Stimulated activated CD8-positive, alpha-beta memory T cell treated with anti-CD3 and anti-CD28 coated beads, Interleukin-15, amount 100 ng/mL, for 4 hours (primary cell): ENCODE measurements at places on chromosomes 2 and 18.

DNA sequence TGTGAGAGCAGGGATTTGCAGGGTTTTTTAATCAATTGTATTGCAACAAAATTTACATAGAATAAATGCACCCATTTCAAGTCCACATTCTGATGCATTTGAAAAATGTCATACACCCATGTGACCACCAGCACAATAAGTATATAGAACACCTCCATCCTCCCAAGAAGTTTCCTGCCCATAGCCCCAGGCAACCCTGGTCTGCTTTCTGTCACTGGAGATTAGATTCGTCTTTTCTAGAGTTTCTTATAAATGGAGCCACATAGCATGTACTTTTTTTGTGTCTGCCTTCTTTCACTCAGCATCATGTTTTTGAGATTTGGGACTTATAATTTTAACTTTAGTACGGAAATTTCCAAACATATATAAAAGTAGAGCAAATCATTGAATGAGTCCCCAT is 127.2 kb upstream of the EPAS1 start:
- no peak for DNase-seq

- no peak for DNase-seq
Measured at GRCh38 chr2:220664272-220665107, 907.6 kb downstream of the EPHA4 start.

GRCh38 chr2:224145751-224146355 is 106.8 kb upstream of the SERPINE2 start:
- no peak for DNase-seq

- no peak for DNase-seq
Measured at GRCh38 chr2:178542569-178542968, 62.3 kb downstream of the PLEKHA3 start.
